ENCODE measurements at places on chromosomes 6 and 20.

DNA sequence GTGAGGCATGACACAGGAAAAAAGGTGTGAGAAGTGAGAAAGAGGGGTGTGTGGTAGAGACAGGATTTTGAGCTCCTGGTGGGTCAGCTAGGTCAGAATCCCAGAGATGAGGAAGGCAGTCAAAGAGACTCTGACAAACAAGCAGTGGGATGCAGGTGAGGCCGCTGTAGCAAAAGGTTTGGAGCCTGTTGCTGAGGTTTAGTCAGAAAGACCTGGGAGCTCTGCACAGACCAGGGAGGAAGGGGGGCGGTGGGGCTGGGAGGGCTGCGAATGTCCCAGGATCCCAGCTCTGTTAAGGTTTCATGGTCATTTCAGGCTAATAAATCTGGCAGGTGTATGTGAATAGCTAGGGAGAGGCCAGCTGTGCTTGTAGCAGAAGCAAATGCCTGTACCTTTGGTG, 373.9 kb upstream of the SYNCRIP start:
- no peak for DNase-seq

GRCh38 chr20:50277064-50277415, 86.4 kb downstream of the CEBPB start:
- no peak for DNase-seq

GRCh38 chr20:25686081-25687067, 10.3 kb downstream of the ZNF337 start:
- no peak for DNase-seq

- DNase-seq: no peak
Measured at GRCh38 chr20:41268402-41268801, 49.1 kb downstream of the ZHX3 start.

DNA sequence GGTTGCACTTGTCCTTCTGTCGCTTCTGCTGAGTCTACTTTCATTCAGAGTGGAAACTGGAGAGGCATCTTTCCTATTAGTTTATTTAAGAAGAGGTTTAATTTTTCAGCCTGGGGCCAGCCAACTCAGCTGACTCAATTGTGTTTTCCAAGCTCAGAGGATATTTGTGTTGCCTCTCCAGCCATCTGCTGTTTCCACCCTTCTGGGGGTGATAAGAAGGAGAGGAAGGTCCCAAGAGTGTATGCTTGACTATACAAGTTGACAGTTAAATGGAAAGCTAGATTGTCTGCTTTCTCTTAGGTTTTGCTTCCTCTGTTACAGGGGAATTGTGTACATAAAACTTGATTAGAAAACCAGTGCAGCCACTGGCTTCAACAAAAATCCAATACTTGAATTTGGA, 3.0 kb downstream of the PSMF1 start:
- DNase-seq: no peak

DNA sequence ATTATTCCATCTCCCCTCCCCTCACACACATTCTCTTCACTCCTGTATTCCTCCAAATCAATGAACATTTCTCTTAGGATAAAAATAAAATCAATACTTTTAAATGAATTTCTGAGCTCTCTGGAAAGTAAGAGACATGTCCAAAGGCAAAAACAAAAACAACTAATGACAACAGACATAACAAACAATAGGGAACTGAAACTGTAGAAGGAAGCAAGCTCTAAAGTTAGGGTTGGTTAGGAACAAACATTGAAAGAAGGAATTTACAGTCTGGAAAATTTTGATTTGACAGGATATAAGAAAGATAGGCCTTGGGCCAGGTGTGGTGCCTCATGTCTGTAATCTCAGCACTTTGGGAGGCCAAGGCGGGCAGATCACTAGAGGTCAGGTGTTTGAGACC, 17.5 kb upstream of the MYCT1 start:
- no peak for DNase-seq

DNA sequence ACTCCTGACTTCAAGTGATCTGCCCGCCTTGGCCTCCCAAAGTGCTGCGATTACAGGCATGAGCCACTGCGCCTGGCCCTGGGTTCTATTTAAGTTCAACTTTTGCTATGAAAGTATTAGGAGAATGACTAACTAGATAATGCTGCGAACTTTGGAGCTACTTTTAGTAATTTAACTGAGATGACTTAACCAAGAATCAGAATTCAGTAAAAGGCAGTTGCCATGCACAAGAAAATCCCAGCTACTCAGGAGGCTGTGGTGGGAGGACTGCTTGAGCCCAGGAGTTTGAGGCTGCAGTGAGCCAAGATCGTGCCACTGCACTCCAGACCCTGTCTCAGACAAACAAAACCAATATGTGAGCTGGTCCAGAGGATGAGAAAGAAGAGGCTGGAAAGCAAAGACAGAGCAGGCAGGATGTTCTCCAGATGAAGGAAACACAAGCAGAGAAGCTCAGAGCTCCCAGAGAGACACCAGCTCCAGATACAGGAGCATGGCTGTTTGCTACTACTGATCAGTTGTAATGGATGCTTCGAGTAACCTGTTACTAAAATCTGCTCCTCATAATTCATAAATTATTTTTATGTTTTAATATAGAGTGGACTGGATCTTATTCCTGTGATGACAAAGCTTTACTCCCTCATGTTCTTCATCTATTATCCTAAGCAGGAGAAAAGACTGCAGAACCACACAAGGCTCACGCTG, 23.9 kb downstream of the ZNF217 start:
- DNase-seq: no peak

DNA sequence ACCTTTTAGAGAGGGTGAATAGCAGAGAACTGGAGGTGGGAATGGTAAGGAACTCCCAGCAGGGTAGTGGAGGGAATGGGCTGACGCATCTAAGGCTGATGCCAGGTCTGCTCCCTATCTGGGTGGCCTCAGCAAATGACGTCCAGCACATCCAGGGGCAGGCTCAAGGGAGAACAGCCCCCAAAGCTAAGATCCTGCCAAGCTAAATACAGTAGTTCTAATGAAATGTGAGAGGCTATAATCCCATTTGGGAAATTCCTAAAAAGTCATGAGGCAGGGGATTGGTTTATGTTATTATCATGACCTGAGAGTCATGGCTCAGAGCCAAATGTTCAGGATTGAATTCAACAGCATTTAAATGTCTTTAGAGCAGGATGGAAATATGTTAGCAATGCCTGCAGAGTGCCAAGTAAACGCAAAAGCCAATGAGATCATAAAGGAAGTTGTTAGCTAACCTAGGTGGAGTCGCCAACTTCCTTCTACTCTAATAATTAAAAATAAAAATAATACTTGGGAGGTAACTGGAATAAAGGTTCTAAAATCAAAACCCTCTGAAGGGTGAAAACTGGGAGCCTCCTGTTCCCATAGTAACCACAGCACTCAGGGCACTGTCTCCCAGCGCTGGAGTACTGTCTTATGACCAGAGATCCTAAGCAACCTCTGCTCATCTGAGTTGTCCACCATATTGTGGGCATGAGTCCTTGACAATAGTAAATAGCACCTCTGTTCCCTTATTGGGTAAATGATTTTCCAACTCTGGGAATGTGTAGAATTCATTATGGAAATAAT, 34.8 kb downstream of the IYD start:
- DNase-seq: peak; percentile 74

GRCh38 chr20:49216991-49217578, 2.1 kb upstream of the DDX27 start:
- DNase-seq: peak; percentile 84

DNA sequence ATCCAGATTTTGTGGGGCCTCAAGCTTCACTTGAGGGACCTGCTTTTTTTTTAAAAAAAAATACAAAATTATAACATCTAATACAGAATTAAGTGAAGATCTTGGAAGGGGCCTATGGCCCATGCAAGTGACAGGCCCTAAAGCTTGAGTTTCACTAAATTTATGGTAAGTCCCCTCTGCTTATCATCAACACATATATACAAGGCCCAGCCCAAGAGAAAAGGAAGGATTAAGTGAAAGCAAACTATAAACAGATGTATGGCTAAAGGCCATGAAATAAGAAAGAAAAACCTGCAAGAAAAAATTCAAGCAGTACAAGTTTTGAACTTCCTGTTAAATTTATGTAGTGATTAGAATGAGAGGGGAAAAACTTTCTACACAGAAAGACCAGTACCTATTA, 86.8 kb downstream of the CDC40 start:
- no peak for DNase-seq

GRCh38 chr6:167129562-167129961, 6.7 kb downstream of the CCR6 start:
- DNase-seq: no peak

- DNase-seq: peak; percentile 56
Measured at GRCh38 chr6:14925699-14926026, 320.2 kb upstream of the JARID2 start.

DNA sequence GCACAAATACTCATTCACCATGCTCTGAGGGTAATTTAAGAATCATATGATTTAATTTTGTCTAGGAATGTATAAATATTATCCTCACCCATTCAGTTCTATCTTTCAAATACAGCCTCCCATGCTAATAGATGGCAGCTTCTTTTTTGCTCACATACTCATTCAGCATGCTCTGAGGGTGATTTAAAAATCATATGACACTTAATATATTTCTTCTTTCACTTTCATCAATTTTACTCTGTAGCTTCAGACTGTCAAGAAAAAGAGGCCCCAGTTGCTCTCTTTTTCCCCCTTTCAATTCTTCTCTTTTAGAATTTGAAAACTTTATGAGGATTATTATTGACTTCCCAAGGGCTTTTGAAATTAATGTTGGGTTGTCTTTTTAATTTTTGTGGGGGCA, 161.7 kb upstream of the LAMP5 start:
- DNase-seq: no peak

- no peak for DNase-seq
Measured at GRCh38 chr6:169979873-169980432, 228.5 kb downstream of the ERMARD start.

- DNase-seq: no peak
Measured at GRCh38 chr20:25253606-25254275, 5.9 kb downstream of the PYGB start.

GRCh38 chr20:63622096-63622495, 4.8 kb downstream of the GMEB2 start:
- no peak for DNase-seq

- peak; percentile 78 for DNase-seq
Measured at GRCh38 chr20:4787069-4787468, 65.4 kb downstream of the PRND start.

DNA sequence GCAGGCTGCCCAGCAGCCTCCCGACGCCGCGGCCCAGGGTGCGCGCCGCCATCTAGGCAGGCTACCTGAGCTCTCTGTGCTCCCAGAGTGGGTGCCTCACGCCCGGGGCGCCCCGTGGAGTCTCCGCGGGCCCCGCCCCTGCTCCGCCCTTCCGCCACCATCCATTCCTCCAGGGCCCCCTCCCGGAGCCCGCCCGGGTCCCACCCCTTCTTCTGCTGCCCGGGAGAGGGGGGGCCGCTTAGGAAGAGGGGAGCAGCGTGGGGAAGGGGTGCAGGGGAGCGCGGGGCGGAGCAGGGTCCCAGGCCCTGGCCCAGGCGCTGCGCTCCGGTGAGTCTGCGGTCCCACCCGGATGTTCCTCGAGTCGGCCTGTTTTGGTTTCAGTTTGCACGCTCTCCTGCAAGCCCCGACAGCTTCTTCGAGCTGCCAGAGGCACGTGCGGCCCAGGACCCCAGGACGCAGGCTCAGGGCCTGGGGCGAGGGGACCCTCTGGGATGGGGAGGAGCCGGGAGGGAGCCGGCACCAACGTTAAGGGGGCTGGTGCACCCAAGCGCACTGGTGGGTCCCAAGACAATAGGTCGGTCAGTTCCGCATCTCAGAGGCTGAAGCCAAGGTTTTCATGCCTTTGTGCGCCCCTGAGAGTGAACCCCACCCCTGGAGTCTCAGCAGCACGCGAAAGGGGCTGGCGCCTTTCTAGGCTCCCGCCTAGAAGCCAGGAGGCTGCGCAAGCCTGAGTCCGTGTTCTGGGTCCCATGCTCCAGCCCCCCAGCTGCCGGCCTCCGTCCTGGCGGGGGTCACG, at the start of gene ACSS1:
Gene ACSS1, minus strand, starts transcription at position 89 of the 796 bp plus-strand sequence. Its CDS starts 37 bp downstream, at position 52.
- DNase-seq: peak; percentile 35

- DNase-seq: no peak
Measured at GRCh38 chr6:4774296-4774695, 1.9 kb upstream of the CDYL start.

DNA sequence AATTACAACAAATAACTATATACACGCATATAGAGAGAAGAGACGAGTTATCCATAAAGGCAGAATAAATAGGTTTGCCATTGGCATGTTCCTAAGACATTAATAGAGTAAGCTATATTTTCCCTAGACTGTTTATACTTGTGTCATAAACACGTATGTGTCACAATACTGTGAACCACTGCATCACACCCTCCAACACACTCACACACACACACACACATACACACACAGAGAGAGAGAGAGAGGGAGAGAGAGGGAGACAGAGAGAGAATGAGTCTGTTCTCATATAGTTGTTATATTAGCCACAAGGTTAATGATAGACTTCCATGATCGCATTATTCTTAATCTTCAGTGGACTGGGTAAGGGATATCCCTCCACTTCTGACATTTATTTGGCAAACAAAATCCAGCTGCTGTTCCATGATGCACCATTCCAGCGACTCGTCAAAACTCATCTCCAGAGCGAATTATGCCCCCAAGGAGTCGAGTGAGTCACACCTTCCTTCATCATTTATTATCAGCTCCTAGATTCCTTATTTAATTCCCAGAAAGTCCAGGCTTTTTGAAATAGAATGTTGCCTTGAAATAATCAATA, 82.8 kb upstream of the HIVEP1 start:
- DNase-seq: no peak

DNA sequence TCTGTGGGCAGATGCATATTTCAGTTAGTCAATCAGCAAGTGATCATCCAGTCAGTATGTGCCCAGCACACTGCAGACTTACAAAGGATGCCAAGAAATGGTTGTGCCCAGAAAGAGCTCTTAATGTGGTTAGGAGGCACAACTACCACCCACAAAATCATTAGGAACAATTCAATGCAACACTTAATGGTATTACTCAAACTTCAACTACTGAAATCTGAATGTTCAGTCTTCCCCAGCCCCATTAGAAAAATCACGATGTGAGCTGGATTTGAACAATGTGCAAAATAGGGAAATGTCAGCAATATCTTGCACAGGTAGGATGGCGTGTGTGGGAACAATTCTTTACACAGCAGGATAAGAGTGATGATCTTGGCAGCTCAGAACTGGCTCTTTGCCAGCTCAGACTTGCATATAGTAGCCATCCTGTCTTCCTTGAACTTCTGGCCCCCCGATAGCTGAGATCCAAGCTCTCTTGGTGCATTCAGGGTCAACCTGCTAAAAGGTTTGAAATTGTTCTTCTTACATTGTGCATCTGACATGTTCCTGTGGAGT, 556.7 kb upstream of the HTR1E start:
- no peak for DNase-seq

- DNase-seq: no peak
Measured at GRCh38 chr20:59146780-59147565, 16.6 kb upstream of the ZNF831 start.

- no peak for DNase-seq
Measured at GRCh38 chr6:119256392-119256791, 93.2 kb downstream of the MAN1A1 start.

GRCh38 chr6:4909063-4909706, 94.7 kb downstream of the RPP40 start:
- DNase-seq: no peak

- DNase-seq: no peak
Measured at GRCh38 chr6:51910851-51911250, 176.6 kb downstream of the PKHD1 start.

GRCh38 chr6:43269273-43270007, 26.2 kb downstream of the TTBK1 start:
- DNase-seq: no peak

All from AG10803 (cell line).